NCI-H774 (cell line): ENCODE measurements at places on chromosomes 4 and X.

GRCh38 chr4:80912350-80912749, 118.2 kb upstream of the BMP3 start:
- DNase-seq = no peak

DNA sequence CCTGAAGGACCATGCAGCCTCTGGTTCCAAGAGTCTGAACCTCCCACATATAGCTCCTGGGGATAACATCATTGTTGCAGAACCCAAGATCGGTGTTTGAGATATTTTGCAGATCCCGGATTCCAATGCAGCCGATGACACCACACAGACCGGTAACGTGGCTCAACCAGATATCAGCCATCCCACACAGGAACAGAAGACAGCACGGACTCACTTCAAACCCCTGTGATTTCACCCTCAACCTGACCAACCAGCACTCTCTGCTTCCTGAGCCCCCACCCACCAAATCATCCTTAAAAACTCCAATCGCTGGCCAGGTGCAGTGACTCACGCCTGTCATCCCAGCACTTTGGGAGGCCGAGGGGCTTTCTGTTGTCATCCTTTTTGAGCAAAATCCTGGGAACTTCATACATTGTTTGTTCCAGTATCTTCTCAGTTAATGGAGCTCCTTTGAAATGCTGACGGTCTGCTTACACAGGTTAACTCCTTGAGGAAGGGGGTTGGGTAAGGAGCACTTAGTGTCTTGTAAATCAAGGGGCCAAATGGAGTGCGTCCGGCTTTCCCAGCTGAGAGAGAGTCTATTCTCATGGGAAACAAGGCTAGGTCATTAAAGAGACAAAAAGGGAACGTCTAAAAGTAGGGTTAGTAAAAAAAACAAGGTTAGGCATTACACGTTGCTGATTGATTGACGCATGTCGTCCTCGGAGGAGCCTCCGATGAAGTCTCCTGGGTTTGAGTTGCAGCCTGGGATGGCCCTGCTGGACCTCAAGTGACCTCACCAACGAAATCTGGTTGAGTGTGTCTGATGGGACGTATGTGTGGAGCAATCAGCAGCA, 230.4 kb downstream of the CRLF2 start:
- DNase-seq = no peak

GRCh38 chr4:29075366-29075765, 1644.8 kb upstream of the PCDH7 start:
- DNase-seq = no peak

DNA sequence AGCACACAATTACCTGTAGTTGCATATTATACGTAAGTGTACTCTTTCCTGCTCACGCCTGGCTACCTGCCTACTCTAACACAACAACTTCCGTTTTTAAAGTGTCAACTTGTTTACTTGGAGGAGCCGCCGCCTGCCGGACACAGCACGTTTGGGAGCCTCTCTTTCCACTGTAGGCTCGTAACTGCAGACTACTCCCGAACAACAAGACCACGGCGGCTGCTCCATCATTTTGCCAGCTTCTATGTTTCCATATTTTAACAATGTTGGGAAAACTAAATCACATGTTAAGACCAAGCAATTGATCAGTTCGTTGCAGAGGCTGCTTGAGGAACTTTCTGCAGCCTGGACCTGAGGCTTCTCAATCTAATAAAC, 841 bp downstream of the MTNR1A start:
- no peak for DNase-seq

- DNase-seq = no peak
Observed at GRCh38 chr4:144356941-144357381, 216.4 kb upstream of the GYPA start.
